ENCODE measurements at places on chromosomes 11 and 22. TPM values are rescaled to one million over a fixed set of nuclear protein-coding genes. Genes with fewer than 3 reads are reported as not detected.

DNA sequence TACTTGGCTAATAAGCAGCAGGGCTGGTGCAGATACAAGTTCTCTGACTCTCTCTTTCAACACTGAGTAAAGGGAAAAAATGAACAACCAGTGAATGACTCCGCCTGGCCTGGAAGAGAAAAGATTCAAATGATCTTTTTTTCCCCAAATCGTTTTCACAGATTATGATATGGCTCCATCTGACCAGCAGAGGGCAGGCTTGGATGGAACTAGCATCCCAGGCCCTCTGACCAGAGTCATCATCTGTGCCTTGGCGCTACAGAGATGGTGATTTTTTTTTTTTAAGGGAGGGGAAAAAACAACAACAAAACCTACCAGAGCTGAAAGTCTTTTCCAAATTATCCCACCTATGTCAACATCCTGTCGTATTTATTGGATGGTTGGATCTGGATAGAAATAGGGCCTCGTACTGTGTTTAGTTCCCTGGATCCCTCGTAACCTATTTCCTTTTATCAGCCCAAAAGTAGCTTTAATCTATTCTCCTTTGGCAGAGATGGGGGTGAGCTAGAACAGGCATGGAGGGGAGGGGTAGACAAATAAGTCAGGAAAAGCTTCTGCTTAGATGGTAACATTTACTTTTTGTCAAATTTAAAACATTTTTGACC is 69.7 kb downstream of the PRSS23 start:
- DNase-seq = peak; percentile 41

DNA sequence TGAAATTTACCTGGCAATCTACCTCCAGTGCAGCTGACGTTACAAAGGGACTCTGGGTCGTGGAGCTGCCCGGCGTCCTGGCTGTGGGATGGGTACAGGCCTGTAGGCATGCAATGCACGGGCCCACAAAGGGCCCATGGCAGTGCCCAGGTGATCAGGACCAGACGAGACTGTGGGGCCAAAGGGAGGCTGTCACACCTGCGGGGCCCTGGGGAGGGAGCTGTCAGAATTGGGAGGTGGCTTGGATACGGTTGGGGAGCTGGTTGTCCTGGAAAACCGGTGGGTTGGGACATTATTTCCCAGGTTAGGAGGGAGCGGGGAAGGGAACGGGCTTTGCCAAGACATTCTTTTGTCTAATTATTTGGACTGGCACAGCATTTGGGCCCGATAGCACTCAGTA is 958.5 kb downstream of the BRD1 start:
- DNase-seq = no peak

GRCh38 chr11:127395034-127395433 is 394.5 kb upstream of the KIRREL3 start:
- DNase-seq = no peak

Gene DBX1
- not detected for total RNA-seq

Gene MRGPRX4
- not detected for total RNA-seq

- DNase-seq = no peak
These were observed 18.4 kb downstream of the RTL6 start for GRCh38 chr22:44479662-44480061.

Gene CTSW
- total RNA-seq = 0.46 TPM

DNA sequence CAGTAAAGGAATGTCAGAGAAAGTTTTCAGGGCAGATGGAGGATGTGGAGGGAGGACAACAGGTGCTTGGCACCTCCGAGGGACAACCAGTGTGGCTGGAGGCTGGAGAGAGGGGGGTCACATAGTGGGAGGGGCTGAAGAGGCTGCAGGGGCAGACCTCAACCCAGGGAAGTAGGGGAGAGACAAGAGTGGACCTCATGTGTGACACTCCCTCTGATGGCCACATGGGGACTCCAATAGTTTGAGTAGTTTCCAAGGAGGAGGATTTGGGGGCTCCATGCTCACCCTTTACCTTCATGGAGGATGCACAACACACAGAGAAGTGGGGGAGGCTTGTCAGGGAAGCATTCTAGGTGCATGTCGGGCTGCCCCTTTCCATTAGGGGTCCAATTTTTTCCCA is 35.1 kb upstream of the ASPHD2 start:
- DNase-seq = no peak

DNA sequence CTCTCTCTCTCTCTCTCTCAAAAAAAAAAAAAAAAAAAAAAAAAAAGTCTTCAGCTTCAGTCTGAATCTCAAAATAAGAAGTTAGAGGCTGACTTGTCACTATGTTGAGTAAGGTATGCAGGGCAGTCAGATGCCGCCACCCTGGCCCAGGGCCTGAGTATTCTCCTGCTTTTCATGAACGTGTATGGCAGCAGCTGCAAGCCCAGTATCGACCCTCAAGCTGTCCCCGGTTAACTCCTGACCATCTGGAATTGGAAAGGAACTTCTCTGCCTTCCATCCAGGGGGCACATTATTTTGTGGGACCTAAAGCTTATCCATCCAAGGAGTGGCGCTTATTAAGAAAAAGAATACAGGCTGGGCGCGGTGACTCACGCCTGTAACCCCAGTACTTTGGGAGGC is 11.4 kb downstream of the MRGPRD start:
- no peak for DNase-seq

GRCh38 chr11:1354125-1354938 is 35.4 kb upstream of the BRSK2 start:
- DNase-seq = no peak

Gene OR2AG2
- 0.09 TPM for total RNA-seq

Gene CXCR5
- 0.09 TPM for total RNA-seq

DNA sequence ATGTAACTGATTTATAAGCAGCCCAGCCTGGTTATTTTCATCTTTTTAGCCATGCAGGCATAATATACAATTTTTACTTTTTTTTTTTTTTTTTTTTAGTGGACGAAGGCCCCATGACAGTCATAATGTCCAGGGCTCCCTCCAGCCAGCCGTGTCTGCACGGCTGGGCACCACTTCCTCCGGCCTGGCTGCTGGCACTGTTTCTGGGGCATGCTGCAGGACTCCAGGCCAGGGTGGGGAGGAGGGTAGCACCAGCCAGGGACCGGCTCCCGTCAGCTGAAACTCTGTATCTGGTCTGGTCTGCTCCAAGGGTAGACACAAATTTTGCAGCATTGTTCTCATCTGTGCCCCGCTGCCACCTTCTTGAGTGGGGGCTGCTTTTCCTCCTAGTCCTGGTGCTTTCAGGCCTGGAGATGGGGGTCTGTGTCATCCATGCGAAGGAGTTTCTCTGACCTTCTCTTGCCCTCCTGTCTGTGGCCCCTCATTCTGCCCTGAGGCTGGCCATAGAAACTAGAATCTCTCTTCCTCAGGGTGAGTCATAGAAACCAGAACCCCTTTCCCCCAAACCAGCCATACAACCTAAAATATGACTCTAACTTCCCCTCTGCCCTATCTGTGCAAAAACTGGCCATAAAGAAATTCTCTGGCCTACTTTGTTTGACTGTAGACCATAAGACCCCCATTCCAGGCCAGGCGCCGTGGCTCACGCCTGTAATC is 9.2 kb upstream of the RRP7A start:
- DNase-seq = no peak

DNA sequence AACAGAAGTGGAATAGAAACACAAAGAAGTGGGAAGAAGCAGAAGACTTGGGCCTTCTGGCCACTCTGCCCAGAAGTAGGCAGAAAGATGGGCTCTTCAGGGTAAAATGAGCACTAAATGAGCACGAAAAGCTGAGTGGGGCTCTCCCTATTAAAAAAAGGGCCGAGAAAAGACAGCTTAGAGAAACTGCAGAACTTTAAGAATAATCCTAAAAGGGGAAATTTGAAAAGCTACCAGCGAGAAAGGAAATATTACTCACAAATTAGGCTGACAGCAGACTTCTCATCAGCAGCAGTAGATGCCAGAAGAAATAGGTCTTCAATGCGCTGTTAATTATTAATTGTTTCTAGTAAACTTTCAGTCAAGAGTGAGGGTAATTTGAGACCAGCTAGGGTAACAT is 78.2 kb downstream of the UVRAG start:
- DNase-seq = no peak

Gene ISX
- total RNA-seq = not detected

Gene OR10D3
- total RNA-seq = not detected

DNA sequence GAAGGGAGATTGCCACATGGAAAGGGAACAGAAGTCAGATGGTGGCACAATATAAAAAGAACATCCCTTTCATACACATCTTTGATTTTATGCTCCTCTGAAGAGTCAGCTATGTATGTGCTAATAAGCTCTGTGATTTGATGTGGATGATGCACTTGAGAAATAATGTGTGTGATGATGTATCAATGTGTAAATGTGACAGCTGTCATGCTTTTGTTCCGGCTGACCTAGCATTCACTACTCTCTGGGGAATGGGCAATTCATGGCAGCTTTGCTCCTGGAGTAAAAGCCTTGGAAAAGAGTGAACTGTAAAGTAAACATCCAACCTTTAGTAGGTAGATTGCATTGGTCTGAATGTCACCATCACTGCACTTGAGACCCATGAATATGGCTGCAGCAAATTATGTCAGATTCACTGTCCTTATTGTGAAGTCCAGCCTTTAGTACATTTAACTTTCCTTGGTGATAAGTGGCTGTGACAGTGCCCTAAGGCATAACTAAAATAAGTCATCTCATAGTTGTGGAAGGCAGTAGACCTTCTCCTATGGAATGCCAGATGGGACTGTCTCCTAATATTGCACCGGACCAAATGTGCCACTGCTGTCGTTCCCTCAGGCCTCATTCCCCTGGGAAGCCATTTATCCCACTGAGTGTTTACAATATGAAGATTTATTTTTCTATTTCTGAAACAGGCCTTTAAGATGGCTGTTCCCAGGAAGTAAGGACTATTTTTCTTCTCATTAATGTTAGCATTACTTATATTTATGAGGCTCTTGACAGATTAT is 178.2 kb upstream of the CCDC90B start:
- no peak for DNase-seq

Gene MMP7
- 30.9 TPM for total RNA-seq

Gene CASP5
- total RNA-seq = 0.25 TPM

DNA sequence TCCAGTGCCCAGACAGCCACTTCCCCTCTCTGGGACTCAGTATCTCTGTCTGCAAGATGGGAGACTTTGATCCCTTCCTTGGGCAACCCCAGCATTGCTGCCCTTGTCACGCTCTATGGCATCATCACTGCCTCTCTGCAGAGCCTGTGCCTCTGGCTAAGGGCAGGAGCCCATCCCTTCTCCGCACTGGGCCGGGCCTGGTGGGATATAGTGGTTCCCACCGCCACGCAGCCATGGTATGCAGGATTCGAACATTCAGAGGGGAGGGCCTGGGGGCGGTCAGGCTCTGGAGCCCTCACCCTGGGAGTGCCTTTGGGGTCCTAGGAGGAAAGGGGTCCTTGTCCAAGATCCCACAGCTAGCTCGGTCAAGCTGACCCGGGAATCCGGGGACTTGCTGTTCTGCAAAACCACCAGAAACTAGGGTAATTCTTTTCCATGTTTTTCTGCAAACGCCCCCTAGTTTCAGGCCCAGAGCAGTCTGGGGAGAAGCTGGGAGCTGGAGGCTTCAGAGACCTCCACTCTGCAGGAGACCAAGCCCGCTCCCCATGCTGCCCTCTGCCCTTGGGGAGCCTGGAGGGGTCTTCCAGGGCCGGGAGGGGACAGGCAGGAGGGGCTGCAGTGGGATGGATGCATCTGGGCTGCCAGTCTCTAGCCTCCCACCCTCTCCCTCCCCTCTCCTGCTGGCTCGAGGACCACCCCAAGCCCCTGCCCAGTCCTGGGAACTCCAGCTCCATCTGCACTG is 24.4 kb upstream of the CBX7 start:
- no peak for DNase-seq

Gene CHRDL2
- 0.72 TPM for total RNA-seq

DNA sequence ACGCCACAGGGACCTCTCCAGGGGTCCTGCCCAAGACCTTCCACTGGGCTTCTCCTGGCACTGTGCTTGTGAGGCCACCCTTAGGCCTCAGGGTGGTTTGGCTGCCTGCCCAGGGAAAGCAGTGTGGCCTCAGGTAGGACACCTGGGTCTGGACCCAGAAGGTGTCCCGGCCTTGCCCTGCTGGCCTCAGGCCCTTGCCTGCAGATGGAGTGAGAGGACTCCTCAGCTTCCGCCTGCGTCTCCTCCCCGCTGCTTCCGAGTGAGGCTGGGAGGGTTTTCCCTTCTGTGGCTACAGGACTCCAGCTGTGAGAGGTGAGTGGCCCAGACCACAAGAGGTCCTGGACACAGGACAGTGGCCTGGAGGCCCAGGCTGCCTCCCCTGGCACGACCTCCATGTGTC is 60.4 kb downstream of the WNT7B start:
- DNase-seq = no peak

DNA sequence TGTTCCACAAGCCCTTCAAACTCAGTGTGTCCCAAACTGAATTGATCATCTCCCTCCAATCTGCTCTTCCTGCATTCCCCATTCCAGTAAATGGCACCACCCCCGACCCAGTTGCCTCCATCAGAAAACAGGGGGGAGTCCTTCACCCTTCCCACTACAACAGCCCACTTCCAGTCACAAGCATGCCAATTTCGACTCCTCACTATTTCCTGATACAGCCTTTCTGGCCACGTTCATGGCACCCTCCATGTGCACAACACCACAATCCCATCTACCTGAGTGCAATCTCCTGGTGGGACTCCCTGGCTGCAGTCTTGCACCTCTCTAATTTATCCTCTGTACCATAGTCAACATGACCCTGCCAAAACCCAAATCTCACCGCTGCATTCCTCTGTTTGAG is 1.6 kb upstream of the DNAL4 start:
- no peak for DNase-seq

- DNase-seq = no peak
These were observed 291.4 kb downstream of the ST3GAL4 start for GRCh38 chr11:126646701-126647557.

GRCh38 chr11:69052343-69053168 is 3.8 kb downstream of the TPCN2 start:
- no peak for DNase-seq

Gene OR51E2
- total RNA-seq = not detected

- DNase-seq = no peak
These were observed 22.9 kb downstream of the MS4A6E start for GRCh38 chr11:60349990-60350389.

- DNase-seq = no peak
These were observed 297.0 kb downstream of the CADM1 start for GRCh38 chr11:115207166-115207591.

DNA sequence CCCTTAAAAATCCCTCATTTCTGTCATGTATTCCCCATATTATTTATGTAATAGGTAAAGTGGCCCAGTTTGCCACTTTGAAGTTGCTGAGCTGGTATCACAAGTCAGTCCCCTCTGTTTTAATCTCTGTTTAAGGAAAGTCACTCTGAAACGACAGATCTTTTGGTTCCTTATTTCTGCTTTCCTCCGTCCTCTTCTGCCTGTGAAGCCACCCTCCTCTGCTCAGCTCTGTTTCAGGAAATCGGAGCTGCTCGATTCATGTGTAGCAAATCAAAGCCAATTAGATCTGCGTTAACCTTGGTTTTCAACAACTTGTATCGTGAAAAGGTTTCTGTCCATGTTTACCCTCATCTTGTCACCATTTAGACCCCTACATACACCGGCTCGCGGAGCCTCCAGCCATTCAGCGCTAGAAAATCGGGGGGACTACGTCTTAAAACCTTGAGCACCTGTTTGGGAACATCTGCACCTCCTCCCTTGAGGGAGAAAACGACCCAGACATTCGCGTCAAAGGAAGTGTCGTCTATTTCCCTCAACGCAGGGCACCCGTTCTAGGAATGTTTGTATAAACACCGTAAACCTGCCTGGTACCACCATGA is 576 bp upstream of the SC5D start:
- no peak for DNase-seq

Gene PPP6R3
- 42.2 TPM for total RNA-seq
